SJCRH30 (cell line): ENCODE measurements at places on chromosomes 1 and 21. TPM values are rescaled to one million over a fixed set of nuclear protein-coding genes. Genes with fewer than 3 reads are reported as not detected.

DNA sequence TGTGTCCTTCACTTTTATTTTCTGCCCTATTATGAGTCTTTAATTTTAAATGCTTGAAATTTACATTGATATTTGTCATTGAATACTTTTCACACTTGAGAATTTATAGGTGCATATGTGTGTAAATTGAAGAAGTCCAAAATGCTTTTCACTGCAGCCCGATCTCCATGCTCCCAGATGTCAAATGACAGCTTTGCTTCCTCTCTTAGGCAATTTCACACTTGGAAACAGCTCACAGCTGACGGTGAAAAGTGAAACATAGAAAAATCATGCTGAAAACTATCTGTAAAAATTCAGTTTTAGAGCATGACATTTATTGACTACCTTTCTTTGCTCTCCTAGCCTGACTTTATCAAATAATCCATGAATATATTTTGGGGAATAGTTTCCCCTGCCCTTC, 196.0 kb downstream of the RPS6KC1 start:
- H3K4me3 ChIP-seq, result no peak overlapping the region
- no peak overlapping the region for H3K27ac ChIP-seq
- no peak for DNase-seq
- no peaks in the 10 kb centered on the region for H3K27me3 ChIP-seq
- no peaks in the 10 kb centered on the region for H3K4me1 ChIP-seq

GRCh38 chr1:68979891-68980290, 483.0 kb upstream of the DEPDC1 start:
- H3K4me3 ChIP-seq, result no peak overlapping the region
- no peak for DNase-seq
- H3K36me3 ChIP-seq, result no peaks in the 10 kb centered on the region
- H3K27me3 ChIP-seq, result no peaks in the 10 kb centered on the region
- H3K4me1 ChIP-seq, result no peaks in the 10 kb centered on the region
- H3K27ac ChIP-seq, result no peak overlapping the region

DNA sequence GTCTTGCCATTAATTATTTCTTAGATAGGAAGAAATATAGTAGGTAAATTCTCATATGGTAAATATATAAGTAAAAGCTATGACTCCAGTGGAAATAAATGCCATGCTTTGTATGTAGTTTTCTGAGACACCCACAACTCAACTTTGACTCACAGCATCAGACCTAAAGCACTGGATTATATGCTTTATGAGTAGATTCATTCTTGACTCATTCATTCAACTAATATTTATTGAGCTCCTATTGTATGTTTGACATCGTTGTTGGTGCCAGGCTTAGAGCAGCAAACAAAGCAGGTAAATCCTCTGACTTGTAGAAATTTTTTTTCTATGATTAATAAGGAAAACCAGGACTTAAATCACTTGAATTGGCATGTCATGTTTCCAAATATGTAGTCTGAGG, 211.4 kb downstream of the PTPRC start:
- no peak overlapping the region for H3K27ac ChIP-seq
- peaks cover 9% of the 10 kb centered on the region for H3K4me1 ChIP-seq
- no peaks in the 10 kb centered on the region for H3K27me3 ChIP-seq
- no peaks in the 10 kb centered on the region for H3K36me3 ChIP-seq
- DNase-seq, result no peak

- H3K4me1 ChIP-seq, result peaks cover 44% of the 10 kb centered on the region
- no peak overlapping the region for H3K27ac ChIP-seq
- no peaks in the 10 kb centered on the region for H3K27me3 ChIP-seq
- H3K36me3 ChIP-seq, result no peaks in the 10 kb centered on the region
- H3K4me3 ChIP-seq, result no peak overlapping the region
- no peak for DNase-seq
Measured at GRCh38 chr1:41500781-41501518, 16.5 kb upstream of the EDN2 start.

- H3K4me1 ChIP-seq, result peaks cover 36% of the 10 kb centered on the region
- H3K27ac ChIP-seq, result no peak overlapping the region
- H3K4me3 ChIP-seq, result no peak overlapping the region
- no peak for DNase-seq
- no peaks in the 10 kb centered on the region for H3K27me3 ChIP-seq
- no peaks in the 10 kb centered on the region; the same call in 1 of the 2 replicates for H3K36me3 ChIP-seq
Measured at GRCh38 chr1:54275349-54275748, 75.4 kb downstream of the MRPL37 start.

DNA sequence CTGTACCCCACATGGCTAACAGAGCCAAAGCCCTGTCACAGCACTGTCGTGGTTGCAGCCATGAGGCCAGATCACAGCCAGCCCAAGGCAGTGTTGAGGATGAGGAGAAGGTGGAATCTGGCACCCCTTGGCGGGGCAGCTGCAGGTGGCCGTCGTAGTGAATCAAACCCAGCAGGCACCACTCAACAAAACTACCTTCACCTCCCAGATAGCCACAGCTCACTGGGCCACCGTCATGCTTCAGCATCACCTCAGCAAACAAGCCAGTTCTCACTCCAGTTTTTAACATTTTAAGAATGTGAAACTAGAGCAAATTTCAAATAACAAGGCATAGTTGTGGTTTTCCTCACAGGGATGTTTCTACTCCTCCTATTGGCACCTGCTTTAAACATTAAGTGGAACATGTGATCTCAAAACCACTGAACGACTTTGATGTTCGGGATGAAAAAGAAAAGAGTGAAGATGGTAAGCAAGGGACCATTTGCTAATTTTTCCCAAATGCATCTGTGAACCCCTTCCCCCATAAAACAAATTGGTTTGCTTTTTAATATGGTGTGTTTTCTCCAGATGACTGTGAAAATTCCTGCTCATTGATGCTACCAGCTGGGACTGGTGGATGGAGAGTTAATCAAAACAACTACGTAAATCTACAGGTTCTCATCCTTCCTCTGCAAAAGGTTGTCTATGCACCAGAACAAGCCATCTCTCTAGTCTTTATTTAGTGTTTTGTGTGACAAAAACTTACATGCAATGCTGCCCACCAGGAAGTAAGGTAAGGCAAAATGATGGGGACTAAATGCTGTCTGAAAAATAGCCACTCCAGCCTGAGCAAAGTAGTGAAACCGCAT, 45.5 kb downstream of the TOR1AIP2 start:
- H3K4me1 ChIP-seq, result 0 out of 2 replicates have a peak, but pooled peaks cover 2% of the 10 kb centered on the region
- H3K27me3 ChIP-seq, result no peaks in the 10 kb centered on the region
- no peaks in the 10 kb centered on the region for H3K36me3 ChIP-seq
- DNase-seq, result no peak
- no peak overlapping the region for H3K27ac ChIP-seq

GRCh38 chr1:2085080-2085479, 34.9 kb downstream of the PRKCZ start:
- no peaks in the 10 kb centered on the region for H3K4me1 ChIP-seq
- no peaks in the 10 kb centered on the region for H3K36me3 ChIP-seq
- no peak for DNase-seq

DNA sequence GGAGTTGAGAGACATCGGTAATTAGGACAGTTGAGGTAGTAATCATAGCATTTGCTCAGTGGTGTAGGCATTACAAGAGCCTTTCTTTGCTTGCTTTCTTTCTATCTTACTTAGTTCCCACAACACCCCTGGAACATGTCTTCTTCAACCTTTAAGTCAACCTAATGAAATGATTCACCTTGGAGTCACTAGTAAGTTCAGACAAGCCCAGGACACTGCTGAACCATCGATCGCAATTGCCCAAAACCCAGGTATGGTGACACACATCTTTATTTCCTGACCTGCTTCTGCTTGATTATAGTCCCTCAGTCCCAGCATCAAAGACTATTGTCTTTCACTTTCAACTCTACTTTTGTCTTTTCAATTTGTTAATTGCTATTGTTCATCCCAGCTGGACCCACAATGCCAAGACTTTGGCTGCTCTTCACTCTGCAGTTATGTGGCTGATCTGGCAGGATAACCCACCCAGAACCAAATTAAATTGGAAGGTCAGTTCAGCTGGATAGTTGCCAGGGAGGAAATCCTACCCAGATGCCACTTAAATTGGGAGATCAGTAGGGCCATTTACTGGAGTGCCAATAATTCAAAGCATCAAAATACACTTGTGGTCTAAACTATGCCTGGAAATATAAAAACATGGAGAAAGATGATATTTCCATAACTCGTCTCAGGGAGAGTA, 272.9 kb downstream of the RWDD3 start:
- H3K4me3 ChIP-seq, result no peak overlapping the region
- DNase-seq, result no peak

DNA sequence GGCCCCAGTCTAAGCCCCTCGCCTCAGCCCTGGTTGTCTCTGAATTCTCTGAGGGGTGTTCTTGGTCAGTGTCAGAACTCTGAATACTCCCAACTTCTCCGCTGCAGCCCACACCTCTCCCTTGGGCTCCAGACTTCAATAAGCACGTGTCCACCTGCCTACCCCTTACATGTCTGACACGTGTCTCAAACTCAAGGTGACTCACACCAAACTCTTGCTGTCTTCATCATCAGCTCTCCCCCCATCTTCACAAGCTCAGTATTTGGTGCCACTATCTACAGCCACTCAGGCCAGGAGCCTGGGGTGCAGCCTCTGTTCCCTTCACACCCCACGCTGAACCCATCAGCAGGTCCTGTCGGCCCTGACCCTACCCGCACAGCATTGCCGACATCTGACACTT, 18.8 kb upstream of the UBXN10 start:
- no peak overlapping the region for H3K4me3 ChIP-seq
- DNase-seq, result no peak
- no peaks in the 10 kb centered on the region for H3K4me1 ChIP-seq
- H3K27me3 ChIP-seq, result peaks cover 7% of the 10 kb centered on the region; the same call in 1 of the 2 replicates

- H3K4me3 ChIP-seq, result no peak overlapping the region
- no peak overlapping the region for H3K27ac ChIP-seq
- no peaks in the 10 kb centered on the region for H3K4me1 ChIP-seq
- no peaks in the 10 kb centered on the region for H3K36me3 ChIP-seq
Measured at GRCh38 chr1:228850141-228851100, 115.1 kb downstream of the RHOU start.

DNA sequence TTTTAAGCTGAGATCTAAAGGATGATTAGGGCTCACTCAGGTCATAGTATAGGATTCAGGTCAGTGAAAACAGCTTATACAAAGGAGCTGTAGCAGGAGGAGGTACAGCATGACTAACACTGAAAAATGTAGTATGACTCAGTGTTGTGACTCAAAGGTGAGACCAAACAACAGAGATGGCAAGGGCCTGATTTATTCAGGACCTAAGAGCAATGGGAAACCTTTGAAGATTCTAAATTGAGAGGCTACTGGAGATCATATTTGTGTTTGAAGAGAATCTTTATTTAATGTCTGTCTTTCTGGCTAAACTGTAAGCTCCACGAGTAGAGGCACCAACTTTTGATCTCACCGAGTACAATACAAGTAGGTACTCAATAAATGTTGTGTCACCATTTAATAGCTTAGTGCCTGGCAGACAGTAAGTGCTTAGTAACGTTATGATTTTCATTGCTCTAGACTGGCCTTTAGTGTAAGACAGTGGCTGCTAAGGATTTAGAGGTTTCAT, 43.5 kb downstream of the PRKAA2 start:
- no peak overlapping the region for H3K4me3 ChIP-seq
- no peaks in the 10 kb centered on the region for H3K4me1 ChIP-seq
- H3K27ac ChIP-seq, result no peak overlapping the region
- H3K36me3 ChIP-seq, result no peaks in the 10 kb centered on the region

DNA sequence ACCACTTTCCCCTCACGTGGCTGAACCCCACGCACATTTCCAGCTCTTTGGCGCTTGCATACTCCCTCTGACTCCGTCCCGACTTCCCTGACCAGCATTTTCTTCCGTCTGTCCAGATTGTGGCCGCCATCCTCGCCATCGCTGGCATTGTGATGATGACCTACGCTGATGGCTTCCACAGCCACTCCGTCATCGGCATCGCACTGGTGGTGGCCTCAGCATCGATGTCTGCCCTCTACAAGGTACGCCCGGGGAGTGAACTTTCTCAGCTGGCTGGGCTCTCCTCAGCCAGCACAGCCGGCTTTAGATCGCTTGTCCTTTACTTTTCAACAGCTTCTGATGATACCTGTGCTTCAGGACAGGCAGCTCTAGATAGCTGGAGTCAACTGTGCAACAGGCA, 56.8 kb upstream of the COA6 start:
- H3K4me1 ChIP-seq, result no peaks in the 10 kb centered on the region
- no peak for DNase-seq
- no peak overlapping the region for H3K27ac ChIP-seq
- 0 out of 2 replicates have a peak, but pooled peaks cover 3% of the 10 kb centered on the region for H3K27me3 ChIP-seq

- no peak for DNase-seq
- peaks cover 19% of the 10 kb centered on the region for H3K4me1 ChIP-seq
- no peaks in the 10 kb centered on the region for H3K27me3 ChIP-seq
- no peak overlapping the region for H3K4me3 ChIP-seq
Measured at GRCh38 chr1:67759692-67760029, 73.6 kb downstream of the GNG12 start.

- no peaks in the 10 kb centered on the region for H3K27me3 ChIP-seq
- H3K27ac ChIP-seq, result no peak overlapping the region
- no peak for DNase-seq
Measured at GRCh38 chr21:42964546-42965210, 9.7 kb upstream of the PKNOX1 start.

DNA sequence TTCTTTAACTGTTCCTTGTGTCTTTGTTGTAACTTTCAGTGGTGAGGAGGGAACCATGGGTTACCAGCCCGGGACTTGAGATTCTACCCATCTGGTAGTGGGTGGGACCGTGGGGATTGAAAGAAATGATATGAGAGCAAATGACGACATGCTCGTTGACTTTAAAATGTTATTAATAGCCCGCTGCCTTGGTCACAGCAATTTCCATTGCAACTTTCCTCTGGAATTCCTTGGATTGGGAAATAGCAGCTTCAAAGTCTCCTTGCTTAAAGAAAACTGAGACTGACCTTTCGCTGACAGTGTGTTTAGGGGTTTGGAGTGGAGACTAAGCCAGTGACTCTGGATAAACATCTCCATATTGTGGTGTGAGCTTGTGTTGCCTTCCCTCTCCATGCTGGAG, 44.2 kb upstream of the MARK1 start:
- no peak overlapping the region for H3K27ac ChIP-seq
- DNase-seq, result no peak
- no peaks in the 10 kb centered on the region for H3K4me1 ChIP-seq

DNA sequence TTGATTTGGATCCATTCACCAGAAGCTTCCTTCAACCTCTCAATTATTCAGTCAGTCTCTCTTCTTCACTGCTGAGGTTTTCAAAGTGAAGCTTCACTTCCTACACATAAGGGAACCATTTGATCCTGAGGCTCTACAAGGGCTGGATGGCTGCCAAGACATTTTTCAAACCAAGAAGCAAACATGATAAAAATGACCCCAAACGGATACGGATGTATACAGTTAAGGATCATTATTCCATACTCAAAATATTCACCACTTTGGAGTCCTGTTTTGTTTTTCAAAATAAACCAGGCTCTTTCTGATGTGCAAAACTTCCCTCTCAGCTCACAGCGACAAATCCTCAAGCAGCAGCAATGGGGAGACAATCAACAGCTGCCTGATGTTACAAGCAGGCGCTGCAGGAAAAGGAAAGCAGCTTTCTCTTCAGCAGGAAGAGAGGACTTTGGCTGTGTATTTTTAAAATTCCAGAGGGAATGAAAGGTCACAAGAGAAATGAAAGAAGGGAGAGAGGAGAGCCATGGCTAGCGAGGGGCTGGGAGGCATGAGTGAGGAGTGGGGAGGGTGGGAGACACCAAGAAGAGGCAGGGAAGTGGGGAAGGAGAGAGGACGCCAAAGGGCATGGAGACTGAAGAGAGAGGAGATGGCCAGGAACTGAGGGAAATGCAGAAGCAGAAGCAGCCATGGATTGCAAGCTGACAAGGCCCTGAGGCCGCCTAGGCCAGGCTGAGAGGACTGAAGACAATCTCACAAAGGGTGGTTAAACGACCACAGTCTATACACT, 145.4 kb downstream of the SLC45A1 start:
- DNase-seq, result peak; percentile 85
- peaks cover 41% of the 10 kb centered on the region for H3K4me1 ChIP-seq
- H3K27ac ChIP-seq, result peak overlapping the region; percentile 77
- H3K4me3 ChIP-seq, result peak overlapping the region; percentile 34
- H3K27me3 ChIP-seq, result no peaks in the 10 kb centered on the region

The PCP4L1 gene
- 0.28 TPM in 1 of 2 replicates, not detected in the other for total RNA-seq

The CD1C gene
- not detected in 2 replicates for total RNA-seq

The CTTNBP2NL gene
- 12.1 and 13.2 TPM in 2 replicates for total RNA-seq

The CC2D1B gene
- total RNA-seq, result 18.6 and 20.9 TPM in 2 replicates

The MATN1 gene
- total RNA-seq, result 0.47 and 0.89 TPM in 2 replicates

The CHAF1B gene
- 18.7 and 19.5 TPM in 2 replicates for total RNA-seq
